T-helper 22 cell (primary cell): ENCODE measurements at places on chromosomes 12 and 14.

- no peak for DNase-seq
These were observed 63.9 kb upstream of the RMST start for GRCh38 chr12:97398704-97399103.

DNA sequence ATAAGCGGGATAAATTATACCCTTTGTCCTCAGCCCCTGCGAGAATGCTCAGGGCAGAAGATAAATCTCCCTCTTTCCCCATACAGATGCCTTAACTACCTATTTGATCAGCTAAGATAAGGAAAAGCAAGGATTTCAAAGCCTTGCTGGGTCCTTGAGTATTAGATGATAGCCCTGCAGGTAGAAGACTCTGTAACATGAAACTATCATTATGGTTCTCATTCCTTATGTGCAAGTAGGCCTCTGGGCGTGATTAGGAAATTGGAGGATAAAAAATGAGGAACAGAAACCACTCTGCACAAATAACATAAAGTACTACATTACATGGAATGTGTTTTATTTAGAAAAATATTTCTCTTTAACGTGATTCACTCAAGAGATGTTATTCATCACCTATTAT lies 14.5 kb upstream of the WDR89 start:
- no peak for DNase-seq

DNA sequence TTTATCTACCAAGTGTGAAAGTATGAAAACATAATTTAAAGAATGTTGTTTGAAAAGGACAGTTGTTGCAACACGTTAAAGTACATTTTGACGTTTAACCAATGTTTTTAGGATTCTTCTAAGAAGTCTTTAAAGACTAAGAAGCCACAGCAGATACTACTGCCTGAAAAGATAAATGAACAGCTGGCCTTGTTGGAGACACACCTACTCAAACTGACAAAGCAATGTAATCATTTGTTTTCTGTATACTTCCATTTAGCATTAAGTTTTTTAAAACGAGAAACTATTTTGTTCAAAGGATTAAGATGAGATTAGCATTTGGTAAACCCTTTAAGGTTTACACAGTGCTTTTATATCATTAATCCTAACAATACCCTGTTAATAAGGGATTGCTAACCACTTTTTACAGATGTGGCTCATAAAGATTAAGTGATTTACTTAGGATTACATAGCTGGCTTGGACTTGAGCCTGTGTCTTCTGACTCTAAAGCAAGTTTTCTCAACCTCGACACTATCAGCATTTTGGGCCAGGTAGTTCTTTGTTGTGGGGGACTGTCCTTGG lies 134.4 kb downstream of the CFAP54 start:
- DNase-seq = no peak

GRCh38 chr14:103606963-103607668 lies 21.9 kb upstream of the KLC1 start:
- peak; percentile 14 for DNase-seq

GRCh38 chr12:44126806-44127205 lies 290.9 kb downstream of the TMEM117 start:
- DNase-seq = no peak

GRCh38 chr12:129727100-129727499 lies 176.7 kb downstream of the TMEM132D start:
- DNase-seq = no peak
